ENCODE measurements at places on chromosomes 12 and 14.

- no peak for DNase-seq
Observed at GRCh38 chr12:5166976-5167375, 123.3 kb downstream of the KCNA5 start.

- DNase-seq, result no peak
Observed at GRCh38 chr12:26416550-26416949, 221.2 kb downstream of the SSPN start.

DNA sequence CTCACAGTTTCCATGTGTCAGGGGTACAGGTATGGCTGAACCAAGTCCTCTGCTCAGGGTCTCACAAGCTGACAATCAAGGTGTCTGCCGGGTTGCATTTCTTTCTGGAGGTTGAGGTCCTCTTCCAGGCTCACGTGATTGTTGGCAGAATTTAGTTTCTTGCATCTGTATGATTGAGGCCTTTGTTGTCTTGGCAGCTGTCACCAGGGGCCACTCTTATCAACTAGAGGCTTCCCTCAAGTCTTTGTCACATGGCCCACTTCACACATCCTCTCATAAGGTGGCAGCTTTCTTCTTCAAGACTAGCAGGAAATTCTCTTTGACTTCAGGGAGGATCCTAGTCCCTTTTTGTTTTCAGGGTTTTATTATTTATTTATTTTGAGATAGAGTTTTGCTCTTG is 46.0 kb upstream of the FOS start:
- peak; percentile 10 for DNase-seq

- DNase-seq, result no peak
Observed at GRCh38 chr12:115163710-115164109, 479.7 kb upstream of the TBX3 start.

DNA sequence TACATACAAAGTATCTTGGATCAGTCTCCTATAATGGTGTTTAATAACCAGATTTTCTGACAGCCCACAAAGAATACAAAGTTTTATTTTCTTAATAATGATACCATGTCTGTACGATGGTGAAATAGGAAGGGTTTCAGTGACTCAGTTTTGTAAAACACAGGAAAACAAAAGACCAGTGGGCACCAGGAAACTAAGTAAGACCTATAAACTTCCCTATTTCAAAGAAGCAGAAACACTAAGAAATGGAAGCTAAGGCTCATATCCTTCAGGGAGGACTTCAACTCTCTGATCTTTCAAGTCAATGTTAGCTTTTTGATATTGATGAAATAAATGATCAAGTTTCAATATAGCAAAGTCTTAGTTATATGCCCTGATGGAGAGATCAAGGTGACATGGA is 196.0 kb downstream of the DUSP6 start:
- DNase-seq, result peak; percentile 18

- DNase-seq, result no peak
Observed at GRCh38 chr14:78524196-78524595, 354.0 kb downstream of the NRXN3 start.

DNA sequence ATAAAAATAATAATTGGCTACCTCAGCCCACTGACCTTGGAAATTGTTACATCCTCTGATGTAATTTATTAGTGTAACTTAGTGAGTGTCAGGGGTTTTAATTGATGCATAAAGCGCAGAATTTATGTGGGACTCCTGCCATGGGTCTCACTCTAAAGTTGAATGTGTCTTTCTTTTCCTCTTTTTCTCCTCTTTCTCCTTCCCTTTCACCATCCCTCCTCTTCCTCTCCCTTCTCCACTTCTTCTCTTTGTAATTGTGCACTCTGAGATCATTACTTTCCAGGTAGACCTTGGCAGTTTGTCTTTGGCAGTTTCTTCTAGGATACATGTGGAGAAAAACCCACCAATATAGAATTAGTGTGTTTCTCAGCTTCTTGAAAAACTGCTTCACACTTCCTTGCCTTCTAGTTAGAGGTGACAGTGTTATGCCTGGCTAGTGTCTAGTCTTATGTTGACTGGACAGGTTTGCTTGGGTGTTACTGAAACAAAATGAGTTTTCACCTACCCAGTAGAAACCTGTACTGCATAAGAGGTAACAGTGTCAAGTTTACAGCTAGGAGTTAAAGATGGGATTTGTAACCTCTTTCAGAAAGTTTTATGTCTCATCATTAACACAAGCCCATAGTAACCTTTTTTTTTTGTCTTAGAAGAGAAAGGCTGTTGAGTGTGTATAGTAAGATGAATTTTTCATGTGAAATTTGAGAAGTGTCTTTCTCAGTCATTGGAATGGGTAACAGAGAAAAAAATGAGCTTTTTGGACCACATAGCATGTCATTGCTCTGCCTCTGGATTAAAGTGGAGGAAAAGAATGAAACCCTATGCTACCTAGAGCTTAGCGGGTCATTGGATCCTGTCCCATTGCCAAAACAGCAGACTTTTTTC is 18.6 kb downstream of the PELI2 start:
- no peak for DNase-seq

GRCh38 chr14:72675126-72675525 is 218.8 kb downstream of the DPF3 start:
- no peak for DNase-seq

DNA sequence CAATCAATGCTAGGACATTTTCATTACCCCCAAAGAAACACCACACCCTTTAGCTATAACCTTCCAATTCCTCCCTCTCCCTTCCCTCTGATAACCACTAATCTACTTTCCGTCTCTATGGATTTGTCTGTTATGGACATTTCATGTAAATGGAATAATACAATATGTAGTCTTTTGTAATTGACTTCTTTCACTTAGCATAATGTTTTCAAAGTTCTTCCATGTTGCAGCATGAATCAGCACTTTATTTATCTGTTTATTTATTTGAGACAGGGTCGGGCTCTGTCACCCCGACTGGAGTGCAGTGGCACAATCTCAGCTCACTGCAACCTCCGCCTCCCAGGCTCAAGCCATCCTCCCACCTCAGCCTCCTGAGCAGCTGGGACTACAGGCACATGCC is 1.2 kb upstream of the RBM19 start:
- DNase-seq, result no peak

DNA sequence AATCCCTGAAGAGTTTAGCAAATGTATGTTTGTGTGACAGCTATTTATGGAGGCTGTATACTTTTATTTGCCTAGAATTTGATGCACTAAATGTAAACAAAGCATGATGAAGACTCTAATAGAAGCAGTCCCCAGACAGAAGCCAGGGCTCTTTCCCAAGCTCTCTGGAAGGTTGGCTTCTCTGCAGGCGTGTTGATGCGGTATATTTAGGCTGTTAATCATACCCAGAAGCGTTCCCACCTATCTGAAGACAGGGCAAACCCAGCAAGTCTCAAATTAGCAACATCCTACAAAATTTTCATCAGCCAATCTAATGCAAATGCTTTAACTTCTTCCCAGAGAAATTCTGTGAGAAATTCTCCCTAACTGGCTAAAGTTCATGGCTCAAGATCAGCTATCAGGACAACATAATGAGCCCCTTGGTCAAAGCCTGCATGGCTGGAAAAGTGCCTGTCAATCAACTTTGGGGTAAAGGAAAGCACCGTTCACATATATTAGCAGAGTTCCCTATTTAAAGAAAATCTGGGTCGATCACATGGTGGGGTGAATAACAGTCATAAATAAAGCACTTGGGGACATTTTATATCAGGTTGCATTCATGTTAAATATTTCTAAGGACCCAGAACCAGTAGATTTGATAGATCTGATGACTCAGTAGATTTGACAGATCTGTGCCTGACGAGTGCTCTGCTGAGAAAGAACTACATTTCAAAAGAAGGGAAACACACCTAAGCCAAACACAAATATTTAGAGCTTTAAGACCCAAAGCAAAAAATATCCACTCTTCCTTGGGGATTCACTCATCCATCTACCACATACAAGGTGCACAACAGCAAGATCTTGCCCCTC is 46.6 kb downstream of the KSR2 start:
- no peak for DNase-seq

GRCh38 chr12:103442822-103443221 is 52.9 kb downstream of the C12orf42 start:
- no peak for DNase-seq

DNA sequence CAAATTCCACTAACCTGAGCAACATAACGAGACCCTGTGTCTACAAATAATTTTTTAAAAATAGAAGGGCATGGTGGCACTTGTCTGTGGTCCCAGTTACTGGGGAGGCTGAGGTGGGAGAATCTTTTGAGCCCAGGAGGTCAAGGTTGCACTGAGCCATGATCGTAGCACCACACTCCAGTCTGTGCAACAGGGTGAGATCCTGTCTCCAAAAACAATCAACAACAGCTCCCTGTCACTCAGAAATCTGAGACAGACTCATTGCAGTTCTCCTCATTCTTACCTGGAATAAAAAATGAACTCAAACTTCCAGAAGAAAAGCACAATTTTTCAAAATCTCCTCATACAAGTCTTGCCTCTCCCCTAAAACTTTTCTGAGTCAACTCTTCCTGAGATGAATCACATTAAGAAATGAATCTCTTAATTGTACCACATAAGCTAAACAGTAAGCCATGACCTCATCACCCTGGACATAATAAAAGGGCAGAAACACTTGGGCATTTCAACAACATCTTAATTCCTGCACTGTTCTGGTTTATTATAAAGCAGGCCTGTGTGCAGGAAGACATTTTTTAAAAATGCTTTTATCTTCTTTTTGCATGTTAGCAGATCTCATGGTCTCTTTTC is 214.3 kb upstream of the CDKN3 start:
- DNase-seq, result peak; percentile 24

- DNase-seq, result no peak
Observed at GRCh38 chr12:49806321-49806813, 21.8 kb downstream of the NCKAP5L start.

DNA sequence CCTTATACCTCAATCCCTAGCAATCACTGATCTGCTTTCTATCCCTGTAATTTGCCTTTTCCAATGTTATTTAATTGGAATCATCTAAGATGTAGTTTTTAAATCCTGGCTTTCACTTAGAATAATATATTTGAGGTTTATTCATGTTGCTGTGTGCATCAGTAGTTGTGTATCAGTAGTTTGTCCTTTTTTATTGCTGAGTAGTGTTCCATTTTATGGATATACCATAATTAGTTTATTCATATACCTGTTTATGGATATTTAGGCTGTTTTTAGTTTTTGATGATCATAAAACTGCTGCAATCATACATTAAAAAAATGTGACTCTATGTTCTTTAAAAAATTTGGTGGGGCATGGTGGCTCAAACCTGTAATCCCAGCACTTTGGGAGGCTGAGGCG is 43.7 kb downstream of the FUT8 start:
- no peak for DNase-seq

- no peak for DNase-seq
Observed at GRCh38 chr12:57993030-57993429, 51.7 kb downstream of the ATP23 start.

- no peak for DNase-seq
Observed at GRCh38 chr12:95319694-95320331, 102.2 kb downstream of the VEZT start.

DNA sequence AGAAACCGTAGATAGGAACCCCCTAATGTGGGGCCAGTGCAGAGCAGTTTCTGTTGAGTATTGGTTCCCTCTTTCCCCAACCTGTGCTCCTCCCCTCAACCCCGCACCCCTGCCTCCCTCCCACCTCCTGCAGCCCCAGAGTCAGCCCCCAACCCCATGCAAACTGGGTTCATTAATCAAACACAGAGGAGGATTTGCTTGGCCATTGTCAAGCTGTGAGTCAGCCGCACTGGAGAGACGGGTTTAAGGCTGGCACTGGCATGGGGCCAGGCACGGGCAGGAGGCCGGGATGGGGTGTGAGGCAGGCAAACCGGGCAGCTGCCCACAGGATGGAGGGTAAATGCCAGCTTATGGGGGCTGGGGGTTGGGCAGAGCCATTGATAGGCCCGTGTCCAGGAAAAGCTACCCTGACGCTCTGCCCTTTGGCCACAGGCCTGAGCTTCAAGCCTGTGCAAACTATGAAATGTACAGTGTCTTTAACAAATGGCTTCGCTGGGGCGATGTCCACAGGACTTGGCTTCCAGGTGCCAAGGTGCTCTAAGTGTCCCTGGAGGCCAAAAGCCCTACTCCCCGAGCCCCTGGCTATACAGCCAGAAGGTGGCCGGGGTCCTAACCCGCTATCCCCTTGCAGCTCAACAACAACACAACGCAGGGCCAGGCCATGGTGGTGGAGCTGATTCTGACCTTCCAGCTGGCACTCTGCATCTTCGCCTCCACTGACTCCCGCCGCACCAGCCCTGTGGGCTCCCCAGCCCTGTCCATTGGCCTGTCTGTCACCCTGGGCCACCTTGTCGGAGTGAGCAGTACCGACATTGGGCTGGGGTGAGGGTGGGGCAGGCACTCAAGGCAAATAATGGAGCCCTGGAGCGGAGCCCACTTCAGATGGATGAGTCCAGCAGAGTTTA is 1.4 kb downstream of the AQP5 start:
- DNase-seq, result no peak

DNA sequence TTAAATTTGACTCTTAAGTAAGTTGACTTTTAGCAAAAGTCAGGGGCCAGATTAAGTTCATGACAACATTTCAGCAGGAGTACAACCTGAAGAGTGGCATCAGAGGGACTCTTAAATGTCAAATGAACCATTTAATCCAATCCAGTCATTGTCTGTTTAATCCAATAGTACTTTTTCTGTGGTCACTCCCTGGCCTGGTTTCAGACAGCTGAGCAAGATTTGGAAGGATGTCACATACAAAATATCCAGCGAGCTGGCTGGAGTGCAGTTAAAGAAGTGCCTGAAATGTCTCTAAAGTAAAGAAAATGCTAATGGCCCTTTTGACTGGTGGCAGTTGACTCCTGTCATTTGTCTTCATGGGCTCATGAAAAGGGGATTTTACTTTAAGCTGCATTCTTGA is 1082.1 kb downstream of the AACS start:
- DNase-seq, result no peak

DNA sequence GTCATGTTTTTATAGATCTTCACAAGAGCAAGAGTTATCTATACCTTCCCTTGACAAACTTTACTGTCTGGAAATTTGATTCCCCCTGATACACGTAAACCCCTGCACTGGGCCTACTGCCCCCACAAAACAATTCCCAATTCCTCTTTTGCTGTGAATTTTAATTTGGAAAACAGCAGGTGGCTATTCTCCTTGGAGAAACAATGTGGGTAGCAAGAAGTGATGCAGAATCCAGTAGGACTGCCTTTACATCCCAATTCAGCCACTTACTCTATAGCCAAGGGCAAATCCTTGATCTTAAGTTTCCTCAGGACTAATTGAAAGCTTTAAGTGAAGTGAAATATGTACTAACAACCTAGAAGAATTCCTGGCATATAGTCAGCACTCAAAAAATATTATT is 129.3 kb downstream of the ACSS3 start:
- no peak for DNase-seq

DNA sequence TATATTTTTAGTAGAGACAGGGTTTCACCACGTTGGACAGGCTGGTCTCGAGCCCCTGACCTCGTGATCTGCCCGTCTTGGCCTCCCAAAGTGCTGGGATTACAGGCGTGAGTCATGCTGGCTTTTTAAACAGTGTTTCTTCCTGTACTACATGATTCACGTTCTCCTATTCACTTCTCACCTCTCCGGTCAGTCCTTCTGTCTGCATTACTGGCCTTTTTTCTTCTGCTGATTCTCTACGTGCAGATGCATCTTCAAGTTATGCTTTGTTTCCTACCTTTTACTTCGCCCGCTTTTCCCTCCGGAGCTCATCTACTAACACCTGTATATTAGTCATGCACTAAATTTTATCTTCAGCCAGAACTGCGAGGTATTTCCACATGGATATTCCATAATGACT is 296.2 kb upstream of the FLRT2 start:
- DNase-seq, result no peak

Data from activated CD4-positive, alpha-beta T cell treated with anti-CD3 and anti-CD28 coated beads, Interleukin-2, amount 50 U/mL, for 16 hours (primary cell).